ENCODE measurements at places on chromosomes 7 and 10.

GRCh38 chr10:93542358-93542791, 24.1 kb upstream of the FFAR4 start:
- DNase-seq = peak; percentile 34

DNA sequence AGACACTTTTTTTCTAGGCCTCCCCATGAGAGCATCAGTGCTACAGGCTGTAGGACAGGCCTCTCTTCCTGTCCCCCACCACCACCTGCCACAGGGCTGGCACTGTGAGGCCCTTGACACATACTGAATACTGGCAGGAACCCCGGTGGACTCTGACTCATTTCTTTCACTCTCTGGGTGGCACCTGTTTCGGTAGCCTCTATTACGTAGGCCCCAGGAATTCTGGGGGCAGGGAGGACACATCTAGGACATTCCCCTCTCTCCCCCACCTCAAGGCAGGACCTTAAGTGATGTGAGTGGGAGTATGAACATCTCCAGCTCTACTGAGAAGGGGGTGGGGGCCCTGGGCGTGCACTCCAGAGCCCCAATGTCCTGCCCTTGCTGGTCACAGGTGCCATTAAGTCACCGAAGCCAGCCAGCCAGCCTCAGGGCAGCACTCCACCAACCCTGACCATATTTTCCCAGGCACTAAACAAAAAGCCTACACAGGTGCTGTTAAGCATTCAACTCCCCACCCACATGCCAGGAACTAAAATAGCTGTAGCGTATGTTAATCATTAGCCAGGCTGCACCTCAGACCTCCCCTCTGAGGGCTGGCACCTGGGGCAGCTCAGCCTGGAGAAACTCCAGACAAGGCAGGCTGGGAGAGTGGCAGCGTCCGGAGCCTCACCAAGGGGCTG, 8.9 kb downstream of the ANXA11 start:
- peak; percentile 48 for DNase-seq

DNA sequence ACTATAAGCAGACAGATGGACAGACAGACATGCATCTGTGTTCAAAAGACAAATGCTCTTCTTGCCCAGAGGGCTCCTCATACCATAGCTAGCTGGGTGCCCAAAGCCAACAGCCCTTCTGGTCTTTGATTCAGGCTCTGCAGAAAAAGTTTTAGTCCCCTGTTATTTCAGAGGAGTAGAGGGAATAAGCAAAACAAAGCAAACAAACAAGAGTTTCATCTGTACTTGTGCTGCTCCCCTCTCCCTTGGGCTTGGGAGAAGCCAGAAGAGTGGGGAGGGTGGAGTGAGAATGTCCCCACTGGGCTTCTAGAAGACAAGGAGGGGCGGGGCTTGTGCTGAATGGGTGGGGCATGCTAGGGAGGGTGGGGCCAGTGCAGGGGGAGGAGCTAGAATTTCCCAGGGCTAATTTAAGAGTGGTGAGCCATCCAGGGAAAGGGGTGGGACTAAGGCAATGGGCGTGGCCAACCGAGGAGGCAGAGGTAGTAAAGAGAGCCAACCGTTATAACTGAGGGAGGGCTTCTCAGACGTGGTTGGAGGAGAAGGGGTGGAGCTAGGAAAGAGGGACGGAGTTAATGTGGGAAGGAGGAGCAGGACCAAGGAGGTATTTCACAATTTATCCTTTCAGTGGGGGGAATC, 101.2 kb upstream of the MGMT start:
- no peak for DNase-seq

- no peak for DNase-seq
These were observed 114.6 kb upstream of the FZD1 start for GRCh38 chr7:91149341-91150246.

DNA sequence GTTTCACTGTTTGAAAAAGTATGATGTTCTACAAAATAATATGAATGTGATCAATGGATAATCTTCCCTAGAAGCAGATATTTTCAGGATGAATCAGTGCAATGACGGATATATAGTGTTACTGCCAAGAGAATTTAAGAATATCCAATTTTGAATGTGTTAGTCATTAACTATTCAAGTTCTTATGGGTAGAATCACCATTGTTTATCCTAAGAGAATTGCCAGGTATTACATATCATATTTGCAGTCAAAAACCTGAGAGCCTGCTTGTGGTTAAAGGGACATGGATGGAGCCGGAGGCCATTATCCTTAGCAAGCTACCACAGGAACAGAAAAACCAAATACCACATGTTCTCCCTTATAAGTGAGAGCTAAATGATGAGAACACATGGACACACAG, 26.9 kb downstream of the AHR start:
- DNase-seq = peak; percentile 29

DNA sequence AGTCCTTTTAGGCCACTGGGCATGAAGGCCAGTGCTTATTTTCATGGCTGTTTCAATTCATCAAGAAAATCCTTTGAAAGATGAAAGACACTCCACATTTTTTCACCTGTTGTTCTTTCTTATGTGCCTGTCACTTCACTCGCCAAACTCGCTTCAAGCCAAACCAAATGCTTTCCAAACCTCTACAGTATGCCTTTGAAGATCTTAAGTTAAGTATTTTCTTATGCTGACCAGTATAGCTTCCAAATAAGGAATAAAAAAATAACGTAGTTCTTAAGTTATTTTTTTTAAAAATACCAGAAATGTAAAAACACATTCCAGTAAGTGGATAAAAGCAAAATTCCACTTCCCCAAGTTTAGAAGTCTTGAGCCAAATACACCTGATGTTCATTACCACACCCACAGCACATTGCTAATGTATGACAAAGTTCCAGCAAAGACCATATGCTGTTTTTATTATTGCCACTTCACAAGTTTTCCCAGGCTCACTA, 186.1 kb downstream of the MTERF1 start:
- DNase-seq = no peak

GRCh38 chr10:14389981-14390590, 59.4 kb upstream of the FRMD4A start:
- DNase-seq = no peak

- DNase-seq = no peak
These were observed at the start of gene ZNF722 for GRCh38 chr7:63998549-63998948. Gene ZNF722 (plus strand): TSS chr7:63998849. CDS start chr7:63998962, 113 bp downstream.

DNA sequence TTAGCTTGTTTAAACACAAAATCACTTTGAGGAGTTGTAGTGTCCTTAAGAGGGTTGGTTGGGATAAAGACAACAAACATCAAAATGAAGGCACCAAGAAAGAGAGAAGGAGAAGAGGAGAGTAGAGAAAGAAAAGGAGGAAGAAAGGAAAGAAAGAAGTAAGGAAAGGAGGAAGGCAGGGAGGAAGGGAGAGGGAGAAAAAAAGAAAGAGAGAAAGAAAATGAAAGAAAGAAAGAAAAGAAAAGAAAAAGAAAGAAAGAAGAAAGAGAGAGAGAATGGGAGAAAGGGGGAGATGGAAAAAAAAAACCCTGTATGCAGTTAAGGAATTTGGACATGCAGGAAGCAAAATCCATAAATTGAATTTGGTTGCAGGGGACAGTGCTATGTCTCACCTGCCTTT, 635.4 kb upstream of the FZD8 start:
- no peak for DNase-seq

DNA sequence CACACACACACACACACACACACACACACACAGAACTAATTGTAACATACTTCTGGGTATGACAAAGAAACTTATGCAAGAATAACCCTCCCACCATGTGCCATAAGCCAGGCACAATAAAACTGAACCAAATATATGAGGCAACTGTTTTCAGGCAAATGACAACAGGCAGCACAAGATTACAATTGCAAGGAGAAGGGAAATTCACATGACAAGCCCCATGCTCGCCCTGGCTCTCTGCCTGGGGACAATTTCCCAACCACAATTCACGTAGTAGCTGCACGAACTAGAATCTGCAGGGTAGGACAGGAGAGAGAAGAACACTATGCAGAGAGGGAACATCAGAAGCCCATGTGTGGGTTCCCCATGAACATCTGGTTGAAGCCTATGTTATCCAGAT, 143.3 kb downstream of the CALN1 start:
- no peak for DNase-seq

DNA sequence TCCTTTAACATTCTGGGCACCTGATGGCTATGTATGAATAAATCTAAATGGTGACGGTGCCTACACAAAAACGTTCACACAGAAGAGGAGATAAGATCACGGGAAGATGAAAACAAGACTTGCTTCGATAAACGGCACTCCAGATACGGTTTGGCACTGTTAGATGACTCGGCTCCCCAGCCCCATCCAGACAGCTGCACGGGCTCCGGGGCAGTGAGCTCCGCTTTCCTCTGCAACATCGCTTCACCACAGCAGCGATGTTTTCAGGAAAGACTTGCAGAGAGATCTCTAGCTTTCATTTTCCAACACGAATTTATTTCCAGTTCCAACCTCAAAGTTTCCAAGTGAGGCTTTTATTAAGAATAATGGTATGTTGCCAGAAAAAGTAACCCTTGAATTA, 132.1 kb downstream of the KLF6 start:
- DNase-seq = no peak

DNA sequence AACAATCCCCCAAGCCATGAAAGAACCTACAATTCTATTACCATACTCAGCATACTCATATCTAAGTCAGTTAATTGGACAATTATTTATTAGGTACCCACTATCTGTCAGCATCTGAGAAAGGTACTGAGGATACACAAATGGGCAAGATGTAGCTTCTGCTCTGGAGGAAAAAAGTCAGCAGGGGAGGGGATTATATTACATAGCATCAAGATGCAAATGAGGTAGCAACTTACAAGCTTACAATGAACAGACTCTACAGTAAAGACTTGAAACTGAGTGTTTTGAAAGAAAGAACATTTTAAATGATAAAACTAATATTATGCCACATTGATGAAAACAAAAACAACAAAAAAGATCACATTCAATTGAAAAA, 10.8 kb upstream of the CUBN start:
- no peak for DNase-seq

- no peak for DNase-seq
These were observed 23.9 kb downstream of the MACC1 start for GRCh38 chr7:20193242-20193777.

DNA sequence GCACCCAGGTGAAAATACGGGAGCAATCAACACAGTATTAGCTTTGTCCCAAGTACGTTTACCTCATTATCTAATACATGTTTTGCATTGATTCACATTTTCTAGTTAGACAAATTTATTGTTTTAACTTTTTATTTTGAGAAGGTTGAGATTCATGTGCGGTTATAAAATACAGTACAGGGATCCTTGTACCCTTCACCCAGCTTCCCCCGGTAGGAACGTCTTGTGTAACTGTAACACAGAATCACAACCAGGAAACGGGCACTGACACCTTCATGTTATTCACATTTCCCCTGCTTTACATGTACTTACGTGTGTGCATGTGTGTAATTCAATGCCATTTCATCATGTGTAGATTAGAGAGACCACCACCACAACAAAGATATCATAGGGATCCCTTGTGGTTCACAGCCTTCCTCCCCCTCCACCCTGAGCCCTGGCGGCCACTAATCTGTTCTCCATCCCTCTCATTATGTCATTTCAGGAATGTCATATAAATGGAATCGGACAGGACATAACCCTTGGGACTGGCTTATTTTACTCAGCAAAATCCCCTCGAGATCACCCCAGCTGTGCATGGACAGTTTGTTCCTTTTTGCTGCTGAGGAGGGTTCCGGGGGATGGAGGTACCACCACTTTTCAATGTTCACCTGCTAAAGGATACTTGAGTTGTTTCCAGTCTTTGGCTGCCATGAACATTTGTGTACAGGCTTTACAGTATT, 46.5 kb upstream of the C10orf71 start:
- no peak for DNase-seq

DNA sequence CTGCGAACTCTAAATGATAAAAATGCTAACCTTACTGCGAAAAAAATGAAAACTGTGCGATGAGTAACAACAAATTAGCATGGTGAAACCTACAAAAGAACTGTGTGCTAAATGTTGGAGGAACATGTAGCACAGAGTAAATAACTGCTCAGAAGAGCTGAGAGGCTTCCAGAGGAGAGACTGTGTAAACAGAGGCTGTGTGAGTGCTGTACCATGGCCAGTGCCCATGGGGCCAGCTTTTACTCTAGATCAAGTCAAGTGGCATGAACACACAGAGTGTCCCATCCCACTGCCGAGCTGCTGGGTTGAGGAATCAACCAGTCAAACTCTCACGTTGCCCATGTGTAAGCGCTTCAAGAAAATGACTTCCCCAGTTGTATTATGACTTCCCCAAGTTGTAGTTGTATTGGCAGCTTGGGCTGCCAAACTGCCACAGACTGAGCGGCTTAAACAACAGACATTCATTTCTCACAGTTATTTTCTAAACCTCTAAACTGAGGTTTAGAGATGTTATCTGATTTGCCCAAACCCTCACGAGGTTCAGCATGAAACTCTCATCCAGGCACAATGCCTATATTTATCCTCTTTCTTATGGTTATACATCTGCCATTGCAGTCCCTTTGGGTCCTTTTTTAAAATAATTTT, 270.7 kb downstream of the ABCA13 start:
- DNase-seq = no peak

DNA sequence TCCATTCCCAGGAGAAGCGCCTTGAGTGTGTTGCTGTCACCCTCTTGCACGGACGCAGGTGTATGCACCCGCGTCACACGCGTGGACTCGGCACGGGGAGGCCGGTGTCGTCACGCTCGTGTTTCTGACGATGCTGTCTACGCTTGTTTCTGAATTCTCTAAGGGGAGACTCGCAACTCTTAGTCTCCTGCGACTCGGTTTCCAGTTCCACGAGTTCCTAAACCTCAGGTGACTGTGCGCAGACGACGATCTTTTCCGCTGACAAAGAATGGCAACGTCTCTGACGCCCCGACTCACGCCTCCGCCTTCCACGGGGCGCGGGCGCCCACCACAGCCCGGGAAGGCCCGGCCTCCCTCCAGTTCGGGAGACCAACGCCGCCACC, 579 bp downstream of the IDI1 start:
- no peak for DNase-seq

GRCh38 chr7:3294432-3295100, 6.5 kb upstream of the SDK1 start:
- DNase-seq = no peak

GRCh38 chr10:29007748-29008610, 280.9 kb upstream of the LYZL1 start:
- DNase-seq = no peak

DNA sequence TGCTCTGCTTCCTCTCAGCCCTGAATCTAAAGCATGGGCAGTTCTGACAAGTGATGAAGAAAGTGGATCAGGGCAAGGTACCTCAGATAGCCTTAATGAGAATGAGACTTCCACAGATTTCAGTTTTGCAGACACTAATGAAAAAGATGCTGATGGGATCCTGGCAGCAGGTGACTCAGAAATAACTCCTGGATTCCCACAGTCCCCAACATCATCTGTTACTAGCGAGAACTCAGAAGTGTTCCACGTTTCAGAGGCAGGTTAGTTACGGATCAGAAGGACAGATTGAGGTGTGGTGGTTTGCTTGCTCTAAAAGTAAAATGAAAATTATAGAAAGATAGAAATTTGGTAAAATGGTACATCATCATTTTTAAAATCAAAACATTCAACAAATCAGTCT, 130.4 kb downstream of the AASS start:
- DNase-seq = no peak

DNA sequence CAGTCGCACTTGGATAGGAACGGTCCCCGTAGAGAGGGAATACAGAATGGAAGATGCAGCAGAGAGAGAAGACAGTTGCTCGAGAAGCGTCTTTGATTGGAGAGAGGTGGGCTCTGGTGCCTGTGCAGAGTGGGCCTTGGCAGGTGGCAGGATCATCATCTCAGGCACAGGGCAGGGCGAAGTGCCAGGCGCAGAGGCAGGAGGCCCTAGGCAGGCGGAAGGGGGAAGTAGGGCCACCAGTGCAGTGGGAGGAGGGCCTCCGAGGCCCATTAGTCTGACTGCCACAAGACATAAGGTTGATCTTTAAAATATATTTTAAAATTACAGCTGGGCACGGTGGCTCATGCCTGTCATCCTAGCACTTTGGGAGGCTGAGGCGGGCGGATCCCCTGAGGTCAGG, 10.1 kb downstream of the CARD11 start:
- DNase-seq = no peak
